CD14-positive monocyte (primary cell): ENCODE measurements at places on chromosomes 6 and 20.

DNA sequence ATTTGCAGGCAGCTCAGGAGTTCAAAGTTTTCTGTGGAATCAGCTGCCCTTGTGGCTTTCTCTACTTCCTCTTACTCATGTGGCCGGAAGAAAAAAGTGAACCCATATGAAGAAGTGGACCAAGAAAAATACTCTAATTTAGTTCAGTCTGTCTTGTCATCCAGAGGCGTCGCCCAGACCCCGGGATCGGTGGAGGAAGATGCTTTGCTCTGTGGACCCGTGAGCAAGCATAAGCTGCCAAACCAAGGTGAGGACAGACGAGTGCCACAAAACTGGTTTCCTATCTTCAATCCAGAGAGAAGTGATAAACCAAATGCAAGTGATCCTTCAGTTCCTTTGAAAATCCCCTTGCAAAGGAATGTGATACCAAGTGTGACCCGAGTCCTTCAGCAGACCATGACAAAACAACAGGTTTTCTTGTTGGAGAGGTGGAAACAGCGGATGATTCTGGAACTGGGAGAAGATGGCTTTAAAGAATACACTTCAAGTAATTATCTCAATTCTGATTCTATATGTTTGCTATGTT, 1.1 kb downstream of the MGME1 start:
- DNase-seq: peak; percentile 81

- DNase-seq: no peak
Observed at GRCh38 chr6:9795880-9796279, 619.0 kb downstream of the TFAP2A start.

GRCh38 chr20:3980260-3981131, 34.9 kb downstream of the RNF24 start:
- peak; percentile 77 for DNase-seq

DNA sequence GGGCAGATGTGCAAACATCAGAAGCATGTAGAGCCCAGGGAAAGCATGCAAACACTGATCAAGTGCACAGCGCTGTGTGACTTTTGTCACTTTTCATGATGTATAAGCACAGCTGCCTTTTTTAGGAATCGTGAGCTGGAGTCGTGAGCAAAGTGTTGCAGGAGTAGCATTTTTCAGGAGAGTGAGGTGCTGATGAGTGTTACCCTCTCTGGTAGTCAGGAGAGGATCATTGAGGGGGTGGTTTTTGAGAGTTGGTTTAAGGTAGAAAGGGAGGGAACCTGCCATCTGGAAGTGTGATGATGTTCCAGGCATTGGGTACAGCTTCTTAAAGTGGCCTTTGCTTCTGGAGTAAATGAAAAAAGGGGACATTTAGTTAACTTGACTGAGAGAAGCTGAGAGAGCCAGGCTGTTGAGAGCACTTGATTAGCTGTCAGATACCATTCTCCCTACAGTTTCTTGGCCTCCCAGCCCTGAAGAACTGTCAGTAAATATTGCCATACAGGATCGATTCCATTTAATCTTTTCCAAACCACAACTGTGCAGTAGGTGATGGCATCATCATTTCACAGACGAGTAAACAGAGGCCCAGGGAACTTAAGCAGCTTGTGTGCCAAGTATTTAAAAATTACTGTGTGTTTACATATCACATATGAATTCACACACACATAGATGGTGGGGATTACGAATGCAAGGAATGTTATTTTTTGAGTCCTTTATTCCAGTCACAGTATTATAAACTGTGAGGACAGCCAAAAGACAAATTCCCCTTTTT, 28.9 kb downstream of the TPD52L1 start:
- no peak for DNase-seq

GRCh38 chr6:56399250-56399671, 151.9 kb upstream of the COL21A1 start:
- no peak for DNase-seq

GRCh38 chr6:138977646-138978167, 10.3 kb downstream of the REPS1 start:
- no peak for DNase-seq

DNA sequence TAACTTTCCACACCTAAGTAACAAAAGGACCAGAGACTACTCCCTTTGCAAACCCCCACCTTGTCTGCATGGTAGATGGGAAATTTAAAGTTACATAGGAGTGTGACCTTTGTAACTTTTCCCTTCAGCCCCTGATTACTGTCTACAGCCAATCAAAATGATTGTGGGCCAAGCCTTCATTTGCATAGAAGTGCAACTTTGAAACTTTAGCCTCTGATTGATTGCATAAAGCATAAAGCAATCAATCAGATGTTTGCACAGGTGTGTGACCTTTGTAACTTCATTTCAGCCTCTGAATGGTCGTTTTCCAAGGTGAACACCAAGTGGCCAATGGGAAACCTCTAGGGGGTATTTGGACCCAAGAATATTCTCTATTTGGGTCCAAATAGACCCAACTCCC, 46.1 kb downstream of the PRKN start:
- no peak for DNase-seq

DNA sequence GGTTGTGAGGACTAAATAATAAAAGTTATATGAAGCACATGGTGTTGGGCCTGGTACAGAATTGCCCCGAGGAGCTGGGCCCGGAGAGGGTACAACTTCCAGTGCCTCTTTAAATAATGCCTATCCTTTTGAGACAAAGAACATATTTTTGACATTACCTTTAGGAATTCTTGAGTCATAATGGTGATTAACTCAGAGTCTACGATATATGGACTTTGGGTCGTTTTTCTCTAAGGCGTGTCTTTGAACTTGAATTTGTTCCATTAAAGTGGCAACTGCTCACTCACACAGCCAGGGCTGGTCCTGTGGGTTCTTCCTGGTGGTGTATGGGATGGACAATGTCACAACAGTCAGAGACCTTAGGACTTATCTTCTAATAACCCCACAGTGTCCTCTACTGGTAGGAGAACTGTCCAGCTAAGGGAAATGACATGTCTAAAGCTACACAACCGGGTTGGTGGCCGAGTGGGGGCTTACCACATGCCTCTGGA, 106.5 kb downstream of the CDC5L start:
- no peak for DNase-seq

GRCh38 chr6:158514176-158514575, 45.7 kb upstream of the TMEM181 start:
- no peak for DNase-seq

DNA sequence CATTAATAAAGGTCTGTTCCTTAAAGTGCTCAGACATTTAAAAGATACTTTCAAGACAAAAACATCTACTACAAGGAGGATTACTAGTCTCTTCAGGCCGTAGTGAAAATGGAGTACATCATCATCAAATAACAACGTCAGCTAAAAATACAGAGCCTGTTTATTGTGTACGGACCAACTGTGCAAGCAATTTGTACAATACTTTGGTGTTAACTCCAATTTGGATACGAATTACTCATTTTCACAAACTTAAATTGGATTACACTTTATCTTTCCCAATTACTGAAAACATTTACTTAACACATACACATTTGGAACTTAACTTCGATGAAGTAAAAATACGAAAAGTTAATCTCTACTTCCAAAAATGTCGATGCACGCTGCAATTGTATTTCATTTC, 802 bp downstream of the CYP39A1 start:
- no peak for DNase-seq

DNA sequence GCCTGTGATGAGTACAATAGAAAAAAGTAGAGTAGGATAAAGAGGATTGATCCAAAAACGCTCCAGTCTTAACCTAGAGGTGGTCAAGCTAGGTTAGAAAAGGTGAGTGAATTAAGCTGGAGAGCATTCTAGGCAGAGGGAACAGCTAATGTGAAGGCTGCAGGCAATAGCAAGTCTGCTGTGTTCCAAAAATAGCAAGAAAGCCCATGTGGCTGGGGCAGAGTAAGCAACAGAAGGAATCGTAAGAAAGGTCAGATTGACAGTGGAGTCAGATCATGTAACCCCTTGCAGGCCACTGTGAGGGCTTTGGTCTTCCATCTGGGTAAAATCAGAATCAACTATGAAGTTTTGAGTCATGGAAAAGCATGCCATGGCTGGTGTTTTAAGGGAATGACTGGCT, 155.0 kb downstream of the OPN5 start:
- DNase-seq: no peak
